Activated CD4-positive, CD25-positive, alpha-beta regulatory T cell treated with anti-CD3 and anti-CD28 coated beads, Interleukin-2, amount 50 U/mL, for 72 hours (primary cell): ENCODE measurements at places on chromosomes 11 and 22.

GRCh38 chr22:45418770-45419138, 5.3 kb downstream of the RIBC2 start:
- no peak for DNase-seq

GRCh38 chr11:18270102-18270501, 4.0 kb downstream of the SAA1 start:
- DNase-seq, result no peak

- DNase-seq, result no peak
Observed at GRCh38 chr11:124896071-124896750, 1.5 kb downstream of the ROBO4 start.

GRCh38 chr22:45997777-45998637, 21.0 kb upstream of the WNT7B start:
- no peak for DNase-seq

DNA sequence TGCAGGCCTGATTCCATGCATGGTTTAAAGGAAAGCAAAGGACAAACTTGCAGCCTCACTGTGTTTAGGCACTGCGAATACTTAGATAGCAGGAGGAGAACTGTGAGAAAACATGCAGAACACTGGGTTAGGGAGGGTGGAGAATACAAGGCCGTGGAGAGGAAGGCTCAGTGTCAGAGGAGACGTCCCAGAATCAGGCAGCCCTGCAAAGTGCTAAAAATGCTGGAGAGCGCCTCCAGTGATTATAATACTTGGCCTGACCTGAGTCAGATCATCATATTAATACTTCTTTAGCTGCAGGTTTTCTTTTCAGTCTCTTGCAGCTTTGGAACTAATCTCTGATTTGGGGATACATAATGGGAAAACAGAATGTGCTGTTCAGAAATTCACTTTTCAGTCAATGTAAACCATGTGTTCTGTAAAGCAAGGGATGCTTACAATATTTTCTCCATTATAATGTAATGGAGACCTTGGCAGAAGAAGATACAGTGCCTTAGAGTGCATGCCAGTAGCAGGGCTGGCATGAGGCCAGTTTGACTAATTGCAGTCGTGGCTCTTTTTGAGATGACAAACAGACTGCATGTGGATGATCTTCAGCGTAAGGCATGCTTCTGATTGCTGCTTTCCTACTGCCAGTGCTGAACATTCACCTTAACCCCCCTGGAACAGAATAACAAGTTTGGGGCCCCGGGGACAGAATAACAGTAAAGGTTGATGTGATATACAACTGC, 16.8 kb downstream of the EXT2 start:
- no peak for DNase-seq

GRCh38 chr11:128931668-128932067, 11.0 kb downstream of the TP53AIP1 start:
- DNase-seq, result no peak

DNA sequence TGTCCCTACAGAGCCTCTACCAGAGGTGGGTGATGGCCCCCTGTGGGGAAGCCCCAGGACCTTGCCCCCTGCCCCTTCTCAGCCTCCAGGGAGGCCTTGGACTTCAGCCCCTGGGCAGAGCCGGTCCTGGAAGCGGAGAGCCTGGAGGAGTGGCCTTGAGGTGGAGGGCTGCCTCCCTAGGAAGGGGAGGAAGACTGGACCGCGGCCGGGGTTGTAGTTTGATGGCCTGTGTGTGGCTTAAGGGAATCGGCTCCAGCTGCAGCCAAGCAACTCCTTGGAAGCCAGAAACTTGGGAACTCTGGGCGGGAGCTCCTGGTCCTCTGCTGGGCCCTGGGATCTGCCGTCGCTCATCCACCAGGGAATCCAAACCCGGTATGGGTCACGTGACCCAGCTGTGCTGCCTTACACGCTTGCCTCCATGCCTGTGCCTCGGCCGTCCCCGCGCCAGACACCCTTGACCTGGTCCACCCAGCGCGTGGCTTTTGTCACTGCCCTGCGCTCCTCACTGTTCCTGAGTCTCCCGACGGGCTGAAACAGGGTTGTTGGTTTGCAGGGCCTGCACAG, 23.5 kb upstream of the ARHGAP8 start:
- DNase-seq, result no peak

GRCh38 chr11:113578033-113578380, 102.8 kb upstream of the DRD2 start:
- no peak for DNase-seq

- DNase-seq, result no peak
Observed at GRCh38 chr11:64970731-64971151, 1.2 kb downstream of the MAJIN start.

GRCh38 chr11:72613977-72614376, 60.2 kb downstream of the PDE2A start:
- no peak for DNase-seq

DNA sequence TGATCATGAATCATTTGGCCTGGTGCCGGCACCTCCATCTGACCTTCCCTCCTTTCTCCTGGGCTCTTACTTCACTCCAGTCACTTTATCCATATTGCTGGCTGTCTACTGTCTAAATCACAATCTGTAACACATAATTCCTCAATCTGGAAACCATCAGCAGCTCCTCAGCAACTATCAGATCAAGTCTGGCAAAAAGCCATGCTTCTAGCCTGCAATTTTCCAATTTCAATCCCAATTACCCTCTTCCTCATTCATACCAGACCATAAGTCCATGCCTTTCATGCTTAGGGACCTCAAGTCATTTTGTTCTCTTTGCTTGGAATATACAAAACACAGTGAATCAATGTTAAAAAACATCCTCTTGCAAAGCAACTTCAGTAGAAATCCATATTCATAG, 882.8 kb upstream of the ANO3 start:
- no peak for DNase-seq

DNA sequence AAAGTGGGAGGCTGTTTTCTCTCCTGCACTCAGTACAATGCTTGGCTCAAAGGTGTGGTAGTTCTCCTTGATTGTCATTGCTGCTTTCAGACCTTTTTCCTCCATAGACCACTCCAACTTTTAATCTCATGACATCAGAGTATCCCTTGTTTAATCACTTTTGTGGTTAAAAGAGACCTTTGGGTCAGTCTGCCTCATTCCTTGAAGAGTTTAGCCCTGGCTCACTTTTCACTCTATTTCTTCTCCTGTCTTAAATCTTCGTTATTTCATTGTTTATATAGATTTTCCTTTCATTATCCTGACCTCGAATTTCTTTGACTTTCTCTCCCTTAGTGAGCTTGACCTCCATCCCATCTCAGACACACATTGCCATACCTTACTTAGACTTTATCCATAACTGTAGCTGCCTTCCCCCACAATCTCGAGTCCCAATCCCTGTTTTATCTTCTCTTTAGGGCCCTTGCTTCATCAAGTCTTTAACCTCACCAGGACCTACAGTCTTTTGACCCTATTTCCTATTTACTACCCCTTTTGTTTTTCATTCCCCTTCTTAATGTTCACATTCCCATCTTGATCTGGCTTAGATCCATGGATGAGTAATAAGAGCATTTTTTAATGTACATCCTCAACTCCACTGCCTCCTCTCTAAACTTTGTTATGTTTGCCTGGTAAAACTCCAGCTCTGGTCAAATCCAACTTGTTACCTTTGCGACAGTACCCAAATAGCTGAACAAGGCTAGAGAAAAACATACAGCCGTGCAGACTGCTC, 9.5 kb downstream of the ATXN10 start:
- no peak for DNase-seq
